Pancreas (tissue), 10 donors: ENCODE measurements at places on chromosomes 1 and 21. TPM values are rescaled to one million over a fixed set of nuclear protein-coding genes. Genes with fewer than 3 reads are reported as not detected.

Gene NHLH1
- not detected for total RNA-seq

Gene FAM131C
- 0.31 TPM for total RNA-seq

Gene DMRTA2
- total RNA-seq, result not detected

GRCh38 chr1:61952675-61953074, 210.4 kb downstream of the PATJ start:
- H3K36me3 ChIP-seq, result no peaks in the 10 kb centered on the region
- DNase-seq, result no peak
- H3K27me3 ChIP-seq, result no peaks in the 10 kb centered on the region
- H3K27ac ChIP-seq, result no peak overlapping the region

DNA sequence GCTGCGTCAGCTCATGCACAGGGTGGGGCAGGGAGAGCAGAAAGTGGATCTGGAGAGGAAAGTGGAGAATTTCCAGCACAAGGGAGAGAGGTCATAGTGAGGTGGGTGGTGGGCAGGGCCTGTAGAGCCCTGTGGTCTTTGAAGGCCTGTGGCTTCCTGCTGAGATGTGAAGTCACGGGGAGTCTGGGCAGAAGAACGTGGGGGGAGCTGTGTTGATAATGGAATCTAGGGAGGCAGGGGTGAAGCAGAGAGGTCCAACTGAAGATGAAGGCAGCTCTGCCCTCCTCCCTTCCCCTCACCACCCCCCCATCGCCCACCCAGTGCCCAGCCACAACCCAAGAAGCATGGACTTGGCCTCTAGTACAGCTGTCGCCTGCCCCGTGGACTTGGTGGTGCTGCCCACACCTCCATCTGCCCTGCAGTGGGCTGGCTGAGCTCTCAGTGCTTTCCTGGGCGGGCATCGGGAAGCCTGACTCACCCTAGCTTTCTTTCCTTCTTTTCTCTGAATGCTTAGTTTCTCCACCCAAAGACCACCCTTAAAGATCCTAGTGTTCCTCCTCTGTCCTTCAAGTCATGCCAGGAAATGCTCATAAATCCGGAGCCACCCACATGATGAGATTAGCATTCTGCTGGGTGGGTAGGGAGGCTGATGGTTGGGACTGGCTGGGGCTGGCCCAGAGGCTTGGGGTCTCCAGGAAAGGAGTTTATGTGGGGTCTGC, 186.1 kb downstream of the TRABD2B start:
- no peaks in the 10 kb centered on the region for H3K4me1 ChIP-seq
- H3K36me3 ChIP-seq, result no peaks in the 10 kb centered on the region
- DNase-seq, result no peak
- H3K27ac ChIP-seq, result no peak overlapping the region
- H3K27me3 ChIP-seq, result no peaks in the 10 kb centered on the region
- no peak overlapping the region for H3K4me3 ChIP-seq

Gene RGS1
- total RNA-seq, result 35.3 TPM

DNA sequence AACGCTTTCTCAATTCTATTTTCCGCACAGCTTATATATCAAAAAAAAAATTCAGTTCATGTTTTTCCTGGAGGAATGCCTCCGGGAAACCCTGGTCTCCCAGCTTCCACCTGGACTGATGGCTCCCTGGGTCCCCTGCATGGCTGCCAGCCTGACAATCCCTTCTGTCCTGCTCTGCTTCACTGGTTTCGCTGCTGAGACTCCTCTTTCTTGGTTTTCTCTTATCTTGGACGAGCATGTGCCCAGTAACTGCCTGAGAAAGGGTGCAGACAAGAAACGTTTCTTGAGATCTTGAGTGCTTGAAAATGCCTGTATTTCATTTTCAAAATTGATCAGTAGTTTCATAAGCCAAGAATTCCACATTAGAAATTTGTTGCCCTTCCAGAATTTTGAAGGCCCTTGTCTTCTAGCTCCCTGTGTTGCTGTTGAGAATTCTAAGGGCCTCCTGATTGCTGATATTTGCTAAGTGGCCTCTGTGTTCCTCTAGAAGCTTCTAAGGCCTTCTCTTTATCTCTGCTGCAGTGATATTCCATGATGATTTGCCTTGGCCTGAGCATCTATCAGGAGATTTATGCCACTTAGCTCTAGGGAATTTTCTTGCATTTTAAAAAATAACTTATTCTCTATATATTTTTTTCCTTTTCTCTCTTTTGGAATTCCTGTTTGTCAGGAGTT, 44.7 kb downstream of the ETS2 start:
- no peaks in the 10 kb centered on the region for H3K4me1 ChIP-seq
- H3K4me3 ChIP-seq, result no peak overlapping the region
- no peak for DNase-seq
- no peaks in the 10 kb centered on the region for H3K36me3 ChIP-seq

- H3K4me3 ChIP-seq, result no peak overlapping the region
- DNase-seq, result no peak
- H3K4me1 ChIP-seq, result no peaks in the 10 kb centered on the region
- no peaks in the 10 kb centered on the region for H3K36me3 ChIP-seq
Observed at GRCh38 chr1:6401673-6402072, 8.1 kb upstream of the ACOT7 start.

DNA sequence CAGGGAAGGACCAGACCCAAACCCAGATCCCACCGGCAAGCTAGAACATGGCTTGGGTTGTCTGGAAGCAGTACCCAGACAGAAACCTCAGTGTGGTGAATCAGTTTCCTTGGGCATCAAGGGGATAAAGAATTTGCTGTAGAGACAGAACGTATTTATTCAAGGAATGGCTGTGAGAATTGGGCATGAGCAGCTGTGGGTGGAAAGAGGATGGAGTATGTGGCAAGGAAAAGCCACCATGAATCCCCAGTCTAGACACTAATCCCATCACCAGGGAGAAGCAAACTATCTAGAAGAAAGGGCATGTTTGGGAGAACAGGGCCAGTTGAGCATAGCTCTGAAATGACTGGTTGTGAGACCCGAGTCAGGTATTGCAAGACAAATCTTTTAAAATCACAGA, 109.2 kb downstream of the TOMM20 start:
- H3K27me3 ChIP-seq, result no peaks in the 10 kb centered on the region
- DNase-seq, result no peak
- H3K4me1 ChIP-seq, result no peaks in the 10 kb centered on the region
- no peak overlapping the region for H3K27ac ChIP-seq
- no peak overlapping the region for H3K4me3 ChIP-seq
- no peaks in the 10 kb centered on the region for H3K36me3 ChIP-seq

DNA sequence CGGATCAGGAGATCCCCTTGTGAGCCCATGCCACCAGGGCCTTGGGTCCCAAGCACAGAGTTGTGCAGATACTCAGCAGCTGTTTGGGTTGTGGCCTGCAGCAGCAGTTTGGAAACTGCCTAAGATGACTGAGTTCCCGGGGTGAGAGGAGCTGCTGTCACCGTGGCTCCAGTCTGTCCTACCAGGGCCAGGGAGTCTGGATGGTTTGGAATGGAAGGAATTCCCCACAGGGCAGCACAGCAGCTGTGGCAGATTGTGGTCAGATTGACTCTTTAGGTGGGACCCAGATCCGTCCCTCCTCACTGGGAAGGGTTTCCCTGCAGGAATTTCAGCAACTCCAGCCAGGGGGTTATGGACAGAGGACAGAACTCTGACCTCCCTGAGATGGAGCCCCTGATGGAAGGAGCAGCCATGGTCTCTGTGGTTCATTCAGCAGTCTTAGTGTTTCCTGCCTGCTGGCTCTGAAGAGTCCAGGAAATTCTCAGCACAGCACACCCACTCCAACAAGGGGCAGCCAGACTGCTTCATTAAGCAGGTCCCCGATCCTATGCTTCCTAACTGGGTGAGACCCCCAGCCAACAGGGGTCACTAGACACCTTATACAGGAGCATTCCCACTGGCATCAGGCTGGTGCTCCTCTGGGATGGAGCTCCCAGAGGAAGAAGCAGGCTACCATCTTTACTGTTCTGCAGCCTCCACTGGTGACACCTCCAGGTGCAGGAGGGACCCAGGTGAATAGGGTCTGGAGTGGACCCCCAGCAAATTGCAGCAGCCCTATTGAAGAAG, 51.5 kb upstream of the TNFSF4 start:
- H3K27me3 ChIP-seq, result no peaks in the 10 kb centered on the region
- no peaks in the 10 kb centered on the region for H3K4me1 ChIP-seq
- DNase-seq, result no peak

Gene RRP15
- 8.1 TPM for total RNA-seq

Gene PLA2G5
- total RNA-seq, result 0.59 TPM

Gene ADORA3
- 0.92 TPM for total RNA-seq

Gene SLX9
- total RNA-seq, result 17.0 TPM

Gene KCNE2
- total RNA-seq, result not detected

DNA sequence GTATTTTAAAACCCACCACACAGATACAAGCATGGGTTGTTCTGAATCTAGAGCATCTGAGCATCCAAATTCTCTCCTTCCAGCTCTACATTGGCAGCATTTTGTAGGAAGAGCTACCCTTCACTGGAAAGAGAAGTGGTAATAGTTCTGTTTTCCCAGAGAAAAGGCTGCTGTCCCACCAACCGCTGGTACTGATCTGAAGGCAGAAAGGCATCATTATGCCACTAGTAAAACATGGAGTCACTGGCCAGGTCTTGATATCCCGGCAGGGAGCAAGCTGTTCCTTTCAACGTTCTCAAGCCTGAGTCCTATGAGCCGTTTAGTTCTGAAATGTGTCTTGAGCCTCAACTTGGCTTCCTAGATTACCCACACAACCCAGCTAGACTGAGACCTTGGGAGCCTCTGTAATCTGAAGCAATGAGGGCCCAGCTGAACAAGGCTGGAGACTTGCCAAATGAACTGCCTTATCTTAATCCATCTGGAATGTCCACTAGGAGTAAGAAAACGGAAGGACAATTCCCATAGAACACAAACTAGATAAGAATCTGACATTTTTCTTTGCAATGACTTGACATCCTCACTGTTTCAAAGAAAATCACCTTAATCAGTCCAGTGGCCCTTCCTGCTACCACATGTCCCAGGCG, 116.8 kb downstream of the KCNH1 start:
- H3K36me3 ChIP-seq, result no peaks in the 10 kb centered on the region
- no peak overlapping the region for H3K27ac ChIP-seq
- H3K4me3 ChIP-seq, result no peak overlapping the region
- DNase-seq, result no peak
- H3K4me1 ChIP-seq, result no peaks in the 10 kb centered on the region

Gene RGS8
- total RNA-seq, result not detected

GRCh38 chr1:207020065-207020708, 12.4 kb downstream of the C1orf116 start:
- H3K36me3 ChIP-seq, result peaks cover 12% of the 10 kb centered on the region
- no peak for DNase-seq
- no peaks in the 10 kb centered on the region for H3K27me3 ChIP-seq
- no peak overlapping the region for H3K4me3 ChIP-seq
- H3K27ac ChIP-seq, result no peak overlapping the region

DNA sequence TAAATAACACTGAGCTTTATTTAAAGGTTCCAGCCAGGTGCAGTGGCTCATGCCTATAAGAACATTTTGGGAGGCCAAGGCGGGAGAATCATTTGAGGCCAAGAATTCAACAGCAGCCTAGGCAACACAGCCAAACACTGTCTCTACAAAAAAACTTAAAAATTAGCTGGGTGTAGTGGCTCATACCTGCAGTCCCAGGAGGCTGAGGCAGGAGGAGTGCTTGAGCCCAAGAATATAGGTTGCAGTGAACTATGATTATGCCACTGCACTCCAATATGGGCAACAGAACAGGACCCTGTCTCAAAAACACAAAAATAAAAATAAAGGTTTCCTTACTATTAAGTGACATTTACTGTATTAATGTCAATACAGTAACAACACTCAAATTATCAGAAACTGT, 2.1 kb downstream of the TAF12 start:
- no peak overlapping the region for H3K4me3 ChIP-seq
- H3K27me3 ChIP-seq, result no peaks in the 10 kb centered on the region
- DNase-seq, result no peak
- H3K4me1 ChIP-seq, result peaks cover 23% of the 10 kb centered on the region

DNA sequence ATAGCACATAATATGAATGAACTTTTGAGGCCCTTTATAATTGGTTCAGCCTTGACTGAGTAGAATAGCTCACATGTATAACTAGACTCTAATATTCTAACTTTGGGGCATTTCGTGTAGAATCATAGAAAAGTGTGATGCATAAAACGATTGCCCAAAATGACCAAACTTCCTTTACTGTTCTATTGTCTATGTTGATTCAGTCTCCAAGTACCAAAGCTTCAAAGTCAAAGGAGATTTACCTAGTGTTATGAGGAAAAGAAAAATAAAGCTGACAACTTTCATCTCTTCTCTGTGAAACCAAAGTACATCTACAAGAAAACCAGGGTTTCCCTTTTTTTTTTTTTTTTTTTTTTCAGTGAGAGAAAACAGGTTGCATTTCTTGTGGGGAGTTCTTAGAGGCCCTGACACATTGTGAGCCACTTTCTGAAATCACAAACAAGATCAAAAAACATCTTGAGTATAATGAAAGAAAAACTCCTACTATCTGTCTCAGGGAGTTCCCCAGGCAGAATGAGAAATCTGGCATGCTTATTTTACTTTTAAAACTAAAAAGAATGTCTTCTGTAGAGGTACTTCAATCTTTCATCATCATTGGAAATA, 183.4 kb downstream of the TNFSF18 start:
- no peak for DNase-seq
- H3K4me3 ChIP-seq, result no peak overlapping the region
- no peak overlapping the region for H3K27ac ChIP-seq
- H3K27me3 ChIP-seq, result no peaks in the 10 kb centered on the region
- no peaks in the 10 kb centered on the region for H3K36me3 ChIP-seq
- H3K4me1 ChIP-seq, result no peaks in the 10 kb centered on the region

- no peak overlapping the region for H3K27ac ChIP-seq
- no peak overlapping the region for H3K4me3 ChIP-seq
- no peak for DNase-seq
- no peaks in the 10 kb centered on the region for H3K27me3 ChIP-seq
- H3K4me1 ChIP-seq, result peaks cover 9% of the 10 kb centered on the region
Observed at GRCh38 chr1:112995890-112996289, 39.9 kb upstream of the SLC16A1 start.

DNA sequence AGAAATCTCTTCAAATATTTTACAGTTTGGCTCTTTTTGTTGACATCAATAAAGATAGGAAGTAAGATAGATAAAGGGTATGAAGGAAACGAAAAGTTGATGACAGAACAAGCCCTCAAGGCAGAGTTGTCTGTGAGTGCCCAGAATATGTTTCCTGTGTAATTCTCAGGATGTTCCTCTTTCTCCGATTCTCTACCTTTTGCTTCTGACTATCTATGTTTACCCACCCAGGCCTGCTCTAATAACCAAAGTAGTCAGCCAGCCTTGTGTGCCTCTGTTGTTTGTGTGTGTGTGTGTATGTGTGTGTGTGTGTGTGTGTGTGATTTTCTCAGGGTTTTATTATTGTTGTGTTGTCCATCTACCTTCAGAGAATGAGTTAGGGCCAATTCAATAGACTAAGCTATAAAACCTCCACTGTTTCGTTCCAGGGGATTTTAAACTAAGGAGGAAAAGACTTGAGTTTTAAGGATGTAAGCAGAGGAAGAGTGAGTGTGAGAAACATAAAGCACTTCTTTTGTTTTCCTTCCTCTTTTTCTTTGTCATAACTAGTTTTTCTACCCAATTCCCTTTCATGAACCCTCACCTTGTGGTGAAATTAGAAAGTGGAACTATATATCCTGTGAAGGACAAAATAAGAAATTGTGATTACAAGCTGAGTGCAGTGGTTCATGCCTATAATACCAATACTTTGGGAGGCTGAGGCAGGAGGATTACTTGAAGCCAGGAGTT, 627.4 kb upstream of the NR5A2 start:
- no peaks in the 10 kb centered on the region for H3K4me1 ChIP-seq
- no peak overlapping the region for H3K27ac ChIP-seq
- DNase-seq, result no peak
- no peak overlapping the region for H3K4me3 ChIP-seq

GRCh38 chr1:30162565-30162964, 560.8 kb downstream of the MATN1 start:
- no peaks in the 10 kb centered on the region for H3K27me3 ChIP-seq
- H3K36me3 ChIP-seq, result no peaks in the 10 kb centered on the region
- no peaks in the 10 kb centered on the region for H3K4me1 ChIP-seq
- no peak for DNase-seq
